A549 treated with RU486 at 1 μM for 4 hours (cell line): ENCODE measurements at places on chromosomes 12 and 14. TPM values are rescaled to one million over a fixed set of nuclear protein-coding genes. Genes with fewer than 3 reads are reported as not detected.

Gene INHBC
- not detected in 5 replicates for total RNA-seq

Gene IFNG-AS1
- total RNA-seq: not detected in 5 replicates

Gene CBLN3
- total RNA-seq: 1.0 to 1.6 TPM (median 1.3 TPM) in 5 replicates

Gene KRT83
- 2.5 to 6.9 TPM (median 5.9 TPM) in 5 replicates for total RNA-seq
